ENCODE measurements at places on chromosomes 7 and 10. TPM values are rescaled to one million over a fixed set of nuclear protein-coding genes. Genes with fewer than 3 reads are reported as not detected.
A peak's percentile ranks its signal among the peaks of the same experiment; 100 is the strongest.

DNA sequence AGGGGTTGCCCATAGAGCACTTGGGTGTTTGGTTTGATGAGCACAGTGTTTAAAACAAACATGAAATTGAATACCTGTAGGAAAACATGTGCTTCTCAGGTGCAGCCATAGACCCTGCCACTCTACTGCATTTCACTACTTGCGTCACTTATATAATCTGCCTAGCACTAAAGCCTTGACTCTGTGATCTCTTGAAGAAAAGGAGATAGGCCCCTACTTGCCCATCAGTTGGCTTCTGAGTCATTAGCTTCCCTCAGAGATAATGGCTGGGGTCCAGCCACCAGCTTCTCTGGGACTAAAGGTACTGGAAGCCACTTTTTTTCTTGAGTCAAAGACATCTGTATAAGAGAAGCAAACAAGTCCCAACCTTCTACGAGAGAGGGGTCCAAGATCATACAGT is 45.9 kb upstream of the BTRC start:
- peaks cover 8% of the 10 kb centered on the region for H3K4me1 ChIP-seq
- no peak overlapping the region for H3K27ac ChIP-seq
- no peak overlapping the region for H3K4me3 ChIP-seq

DNA sequence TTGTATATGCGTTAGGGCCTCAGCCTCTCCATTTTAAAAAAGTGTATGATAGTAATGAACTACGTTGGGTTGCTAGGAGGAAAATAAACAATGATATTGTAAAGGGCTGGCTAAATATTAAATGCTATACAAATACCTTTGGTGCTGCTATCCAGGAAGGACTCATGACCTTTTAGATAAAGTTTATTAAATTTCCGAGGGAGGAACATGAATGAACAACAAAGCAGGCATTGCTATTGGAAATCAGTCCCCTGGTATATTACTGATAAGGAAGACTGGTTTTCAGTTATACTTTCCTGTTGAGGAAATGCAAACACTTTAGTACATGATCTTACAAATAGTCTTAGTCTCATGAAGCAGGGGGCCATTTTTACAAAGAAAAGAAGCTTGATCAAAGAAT is 17.2 kb upstream of the AGR2 start:
- H3K27ac ChIP-seq, result no peak overlapping the region
- H3K4me1 ChIP-seq, result no peaks in the 10 kb centered on the region
- no peaks in the 10 kb centered on the region for H3K36me3 ChIP-seq
- DNase-seq, result no peak
- H3K27me3 ChIP-seq, result no peaks in the 10 kb centered on the region

GRCh38 chr10:34037499-34037898 is 703.0 kb upstream of the NRP1 start:
- H3K27me3 ChIP-seq, result no peaks in the 10 kb centered on the region
- no peaks in the 10 kb centered on the region for H3K36me3 ChIP-seq
- no peak for DNase-seq

DNA sequence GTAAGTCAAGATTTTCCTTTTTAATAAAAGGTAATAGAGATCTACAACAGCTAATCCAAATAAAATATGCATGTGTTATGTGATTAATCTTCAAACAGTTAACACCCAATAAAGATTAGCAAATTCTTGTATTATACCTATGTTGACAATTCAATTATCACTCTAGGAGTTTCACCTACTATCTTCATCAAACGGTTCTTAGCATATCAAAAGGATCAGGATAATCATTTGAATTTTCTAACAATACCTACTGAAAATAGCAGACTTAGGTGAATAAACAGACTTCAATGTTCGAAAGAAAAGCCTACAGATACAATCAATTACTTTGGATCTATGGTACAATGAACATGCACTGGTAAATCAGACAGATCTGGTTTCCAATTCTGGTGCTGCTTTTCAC is 268.3 kb downstream of the CACNA2D1 start:
- H3K27me3 ChIP-seq, result no peaks in the 10 kb centered on the region
- no peaks in the 10 kb centered on the region for H3K4me1 ChIP-seq
- H3K36me3 ChIP-seq, result no peaks in the 10 kb centered on the region
- DNase-seq, result no peak
- no peak overlapping the region for H3K4me3 ChIP-seq

DNA sequence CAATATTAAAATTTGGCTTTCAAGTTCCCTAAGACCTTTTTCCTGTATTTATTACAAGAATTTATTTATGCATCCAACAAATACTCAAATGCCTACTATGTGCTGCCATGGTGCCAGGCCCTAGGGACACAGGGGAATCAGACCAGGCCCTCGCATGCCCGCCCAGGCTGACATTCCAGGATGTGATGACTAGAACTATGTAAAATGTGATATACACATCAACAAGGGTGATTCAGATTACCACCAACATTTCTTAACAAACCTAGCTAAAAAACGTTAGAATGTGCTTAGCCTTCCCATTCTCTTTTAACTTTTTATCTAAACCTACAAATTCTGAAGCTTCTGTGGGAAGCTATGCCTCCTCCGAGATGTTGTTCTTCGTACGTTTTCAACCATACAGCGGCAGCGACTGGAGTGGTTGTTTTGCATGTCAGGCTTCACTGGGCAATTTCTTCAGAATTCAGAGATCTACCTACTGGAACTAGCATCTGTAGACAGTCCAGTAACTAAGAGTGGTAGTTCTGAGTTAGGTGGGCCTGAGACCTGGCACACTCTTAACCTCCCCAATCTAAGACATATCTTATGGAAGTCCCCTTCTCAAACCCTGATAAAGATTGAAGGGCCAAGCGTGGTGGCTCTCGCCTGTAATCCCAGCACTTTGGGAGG is 22.1 kb downstream of the GNA12 start:
- H3K27me3 ChIP-seq, result no peaks in the 10 kb centered on the region
- no peaks in the 10 kb centered on the region for H3K36me3 ChIP-seq
- H3K4me3 ChIP-seq, result no peak overlapping the region

DNA sequence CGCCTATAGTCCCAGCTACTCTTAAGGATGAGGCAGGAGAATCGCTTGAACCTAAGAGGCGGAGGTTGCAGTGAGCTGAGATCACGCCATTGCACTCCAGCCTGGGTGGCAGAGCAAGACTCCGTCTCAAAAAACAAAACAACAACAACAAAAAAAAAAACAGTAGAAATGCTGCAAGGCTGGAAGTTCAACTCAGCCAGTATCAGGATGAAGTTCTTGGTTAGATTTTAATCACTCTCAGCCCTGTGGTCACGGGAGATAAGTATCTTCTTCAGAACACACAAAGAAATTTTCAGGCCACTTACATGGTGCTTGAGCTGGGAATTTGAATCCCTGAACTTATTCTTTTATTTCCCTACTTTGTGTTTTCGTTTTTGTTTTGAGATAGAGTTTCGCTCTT is 120.4 kb downstream of the MARCHF5 start:
- H3K36me3 ChIP-seq, result no peaks in the 10 kb centered on the region
- no peaks in the 10 kb centered on the region for H3K27me3 ChIP-seq
- no peak overlapping the region for H3K27ac ChIP-seq
- H3K4me1 ChIP-seq, result no peaks in the 10 kb centered on the region
- DNase-seq, result no peak
- H3K4me3 ChIP-seq, result no peak overlapping the region

GRCh38 chr7:75658369-75658768 is 80.4 kb downstream of the HIP1 start:
- H3K4me1 ChIP-seq, result peaks cover 18% of the 10 kb centered on the region
- no peaks in the 10 kb centered on the region for H3K36me3 ChIP-seq
- H3K27ac ChIP-seq, result peak overlapping the region; percentile 19
- H3K4me3 ChIP-seq, result no peak overlapping the region

DNA sequence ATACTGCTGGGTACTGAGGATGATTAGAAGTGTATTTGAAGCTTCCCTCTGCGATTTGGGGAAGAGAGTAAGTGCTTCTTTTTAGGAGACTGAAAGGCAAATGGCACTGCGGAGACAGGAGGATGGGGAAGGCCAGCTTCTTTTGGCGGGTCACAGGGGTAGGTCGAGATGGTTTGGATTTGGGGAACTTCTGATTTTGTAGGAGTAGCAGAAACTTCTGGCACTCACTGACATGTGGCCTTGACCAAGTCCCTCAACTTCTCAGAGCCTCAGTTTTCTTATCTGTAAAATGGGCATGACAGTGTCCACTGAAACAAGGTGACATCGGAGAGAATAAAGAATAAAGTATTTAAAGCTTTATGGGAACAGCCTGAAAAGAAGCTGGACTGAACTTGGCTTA is 59.8 kb upstream of the WDR11 start:
- H3K36me3 ChIP-seq, result no peaks in the 10 kb centered on the region
- no peaks in the 10 kb centered on the region for H3K27me3 ChIP-seq
- H3K4me1 ChIP-seq, result no peaks in the 10 kb centered on the region

- no peak overlapping the region for H3K27ac ChIP-seq
- peak; percentile 68 for DNase-seq
- no peaks in the 10 kb centered on the region for H3K27me3 ChIP-seq
- no peaks in the 10 kb centered on the region for H3K36me3 ChIP-seq
- no peaks in the 10 kb centered on the region for H3K4me1 ChIP-seq
These were observed 145.3 kb upstream of the PRSS1 start for GRCh38 chr7:142603870-142604448.

- no peaks in the 10 kb centered on the region for H3K27me3 ChIP-seq
- no peak overlapping the region for H3K4me3 ChIP-seq
- H3K4me1 ChIP-seq, result peaks cover 37% of the 10 kb centered on the region
- H3K36me3 ChIP-seq, result no peaks in the 10 kb centered on the region
- DNase-seq, result peak; percentile 58
These were observed 101.5 kb downstream of the RNF216 start for GRCh38 chr7:5679813-5680473.

GRCh38 chr10:119316729-119317097 is 109.3 kb downstream of the GRK5 start:
- no peaks in the 10 kb centered on the region for H3K36me3 ChIP-seq
- H3K4me1 ChIP-seq, result no peaks in the 10 kb centered on the region
- H3K4me3 ChIP-seq, result no peak overlapping the region
- H3K27me3 ChIP-seq, result no peaks in the 10 kb centered on the region
- no peak for DNase-seq
- H3K27ac ChIP-seq, result no peak overlapping the region

GRCh38 chr7:25789701-25790640 is 362.0 kb upstream of the NFE2L3 start:
- no peak for DNase-seq
- H3K4me3 ChIP-seq, result no peak overlapping the region
- H3K4me1 ChIP-seq, result peaks cover 22% of the 10 kb centered on the region
- H3K27ac ChIP-seq, result peak overlapping the region; percentile 44
- H3K36me3 ChIP-seq, result no peaks in the 10 kb centered on the region

GRCh38 chr7:78594156-78594555 is 795.6 kb downstream of the PHTF2 start:
- DNase-seq, result no peak
- no peaks in the 10 kb centered on the region for H3K4me1 ChIP-seq
- H3K36me3 ChIP-seq, result no peaks in the 10 kb centered on the region
- no peak overlapping the region for H3K27ac ChIP-seq
- H3K27me3 ChIP-seq, result no peaks in the 10 kb centered on the region
- H3K4me3 ChIP-seq, result no peak overlapping the region

GRCh38 chr10:112793202-112793921 is 156.7 kb upstream of the TCF7L2 start:
- peaks cover 10% of the 10 kb centered on the region for H3K4me1 ChIP-seq
- no peak overlapping the region for H3K27ac ChIP-seq
- no peak overlapping the region for H3K4me3 ChIP-seq
- no peaks in the 10 kb centered on the region for H3K27me3 ChIP-seq
- DNase-seq, result no peak

DNA sequence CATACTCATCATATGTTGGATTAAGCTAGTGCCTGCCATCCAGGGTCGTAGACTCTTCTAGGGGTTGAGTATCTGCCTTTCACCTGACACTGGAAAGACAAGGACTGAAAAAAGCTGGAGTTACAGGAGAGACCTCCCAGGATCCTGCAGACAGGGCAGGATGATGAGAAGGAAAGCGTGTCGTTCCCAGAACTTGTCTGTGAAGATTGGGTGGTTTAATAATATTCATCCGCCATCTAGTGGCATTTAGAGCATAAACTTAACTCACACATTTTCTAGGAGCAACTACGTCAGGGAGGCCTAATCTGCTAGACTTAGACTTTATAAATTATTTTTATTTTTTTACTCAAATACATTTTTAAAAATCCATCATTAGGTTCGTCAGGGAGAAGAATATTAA is 59.6 kb downstream of the ADRB1 start:
- no peaks in the 10 kb centered on the region for H3K36me3 ChIP-seq
- peaks cover 7% of the 10 kb centered on the region for H3K4me1 ChIP-seq
- no peak overlapping the region for H3K4me3 ChIP-seq
- H3K27me3 ChIP-seq, result no peaks in the 10 kb centered on the region
- DNase-seq, result no peak

DNA sequence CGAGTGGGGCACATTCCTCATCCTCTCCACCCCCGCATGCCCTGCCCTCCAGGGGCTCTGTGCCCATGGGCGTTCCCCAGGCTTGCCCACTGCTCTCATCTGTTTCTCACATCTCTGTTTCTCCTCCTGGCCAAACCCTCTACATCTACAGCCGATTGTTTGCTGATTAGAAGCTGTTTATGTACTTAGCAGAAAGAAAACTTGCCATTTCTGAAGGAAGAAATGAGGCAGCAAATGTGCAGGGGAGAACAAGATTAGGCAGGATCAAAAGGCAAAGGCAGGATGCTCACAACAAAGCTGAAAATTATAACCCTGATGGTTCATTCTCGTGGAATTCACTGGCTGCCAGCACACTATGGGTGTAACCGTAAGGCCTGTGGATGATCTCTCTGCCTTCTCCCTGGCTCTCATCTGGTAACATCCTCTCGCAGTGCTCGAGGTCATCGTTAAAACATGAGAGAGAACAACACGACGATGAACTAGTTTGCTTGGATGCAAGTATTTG is 111.6 kb upstream of the KLF14 start:
- DNase-seq, result no peak
- H3K4me3 ChIP-seq, result no peak overlapping the region
- no peaks in the 10 kb centered on the region for H3K4me1 ChIP-seq

DNA sequence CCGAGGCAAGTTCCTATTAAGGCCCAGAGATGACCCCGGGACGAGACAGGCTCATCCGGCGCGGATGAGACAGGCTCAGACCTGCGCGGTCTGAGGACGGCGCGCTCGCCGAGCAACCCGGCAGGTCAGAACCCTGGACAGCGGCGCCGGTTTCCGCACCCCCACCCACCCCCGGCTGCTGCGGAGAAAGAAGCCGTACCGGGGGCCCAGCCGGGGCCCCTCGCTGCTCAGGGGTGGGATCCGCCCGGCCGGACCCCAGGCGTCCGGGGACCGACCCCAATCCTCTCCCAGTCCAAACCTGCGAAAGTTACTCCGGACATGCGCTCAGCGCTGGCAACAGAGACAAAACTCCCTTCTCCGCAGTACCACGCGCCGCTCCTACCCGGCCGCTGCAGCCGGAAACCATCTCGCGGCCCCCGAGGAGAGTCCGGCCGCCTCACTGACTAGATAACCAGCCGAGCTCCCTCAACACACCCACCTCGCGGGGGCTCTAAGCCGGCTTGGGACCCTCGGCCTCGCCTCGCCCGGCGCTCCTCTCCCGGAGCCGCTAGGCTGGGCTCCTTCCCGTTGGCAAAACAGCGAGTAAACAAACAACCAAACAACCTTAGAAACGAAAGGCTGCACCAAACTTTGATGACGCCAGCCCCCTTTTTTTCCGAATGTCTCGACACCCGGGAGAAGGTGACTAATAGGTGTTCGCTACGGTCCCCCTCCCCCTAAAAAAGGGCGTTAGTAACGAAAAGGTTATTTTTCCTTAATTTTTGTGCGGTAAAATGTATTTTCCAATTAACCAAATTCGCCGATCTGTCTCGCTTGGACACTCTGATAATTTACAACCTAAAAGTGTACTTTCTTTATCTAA is 2.3 kb upstream of the DRGX start:
- no peak overlapping the region for H3K27ac ChIP-seq
- peak; percentile 71 for DNase-seq
- H3K36me3 ChIP-seq, result no peaks in the 10 kb centered on the region

The NPTX2 gene
- 136 TPM for total RNA-seq

The CRHR2 gene
- total RNA-seq, result 0.50 TPM

The APBB1IP gene
- 0.55 TPM for total RNA-seq

The IGFBP1 gene
- 0.50 TPM for total RNA-seq

The FAM237B gene
- not detected for total RNA-seq

The SOSTDC1 gene
- total RNA-seq, result 1.5 TPM

The BRAT1 gene
- 108 TPM for total RNA-seq

Data from testis (tissue), 5 donors.